ENCODE measurements at places on chromosomes 2 and 18.

GRCh38 chr18:11504962-11505361 is 104.4 kb upstream of the SLC35G4 start:
- no peak for DNase-seq

DNA sequence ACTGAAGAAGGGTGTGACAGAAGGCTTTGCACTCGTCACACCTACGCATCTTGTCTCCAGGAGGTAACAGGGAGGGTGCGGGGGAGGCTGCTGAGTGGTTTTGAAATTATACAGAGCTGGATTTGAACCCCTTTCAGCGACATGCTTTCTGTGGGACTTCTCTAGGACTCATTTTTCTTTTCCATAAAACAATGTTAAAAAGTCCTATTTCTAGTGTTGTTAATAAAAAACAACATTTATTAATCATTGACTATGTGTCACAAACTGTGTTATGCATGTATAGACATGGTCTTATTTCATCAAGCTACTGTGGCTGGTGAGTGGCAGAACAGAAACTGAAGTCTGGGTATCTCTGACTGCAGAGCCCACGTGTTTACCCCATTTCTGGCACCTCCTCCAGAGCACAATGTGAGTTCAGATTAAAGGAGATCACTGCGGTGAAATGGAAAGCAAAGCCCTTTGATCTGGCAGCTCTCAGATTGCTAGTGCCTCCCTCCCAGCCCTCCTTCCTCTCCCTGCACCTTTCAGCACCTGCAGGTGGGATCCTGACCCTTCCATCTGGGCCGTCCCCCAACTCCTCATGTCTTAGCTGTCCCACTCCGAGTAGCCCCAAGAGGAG is 315.5 kb upstream of the MYT1L start:
- no peak for DNase-seq

GRCh38 chr2:191824398-191824797 is 22.5 kb downstream of the CAVIN2 start:
- DNase-seq, result no peak

DNA sequence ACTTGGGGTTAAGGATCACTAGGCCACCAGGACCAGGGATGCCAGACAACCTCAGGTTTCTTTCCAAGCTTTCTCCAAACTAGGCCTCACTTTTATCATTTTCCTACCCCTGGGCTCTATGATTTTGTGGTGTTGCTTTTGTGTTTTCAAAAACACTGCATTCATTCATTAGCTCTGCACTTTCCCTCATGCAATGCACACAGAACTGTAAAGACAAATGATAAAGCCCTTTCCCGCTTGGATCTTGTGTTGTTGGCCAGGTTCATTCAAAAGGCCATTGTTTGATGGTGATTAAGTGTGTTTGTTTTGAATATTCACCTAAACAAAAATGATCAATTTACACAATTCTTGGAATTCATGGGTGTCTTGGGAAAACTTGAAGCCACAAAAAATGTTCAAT is 210.7 kb upstream of the TNP1 start:
- no peak for DNase-seq

DNA sequence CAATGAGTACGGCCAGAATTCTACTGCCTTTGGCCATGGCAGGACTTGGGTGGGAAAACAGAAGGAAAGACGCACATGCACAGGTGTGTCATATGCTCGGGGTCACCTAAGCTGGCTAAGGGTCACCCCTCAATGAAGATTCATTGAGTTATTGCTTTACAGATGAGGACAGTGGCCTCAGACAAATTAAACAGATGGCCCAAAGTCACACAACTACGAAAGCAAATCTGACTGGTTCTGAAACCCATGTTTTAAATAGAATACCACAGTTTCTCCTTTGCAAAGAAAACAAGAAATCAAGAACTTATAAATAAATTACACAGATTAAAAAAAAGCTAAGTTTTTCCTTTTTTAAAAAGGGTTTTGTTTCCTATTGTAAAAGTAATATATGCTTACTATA is 70.5 kb downstream of the ID2 start:
- no peak for DNase-seq

- DNase-seq, result no peak
These were observed 7.5 kb downstream of the MYO1B start for GRCh38 chr2:191252699-191253098.
